Stimulated activated CD4-positive, alpha-beta T cell treated with anti-CD3 and anti-CD28 coated beads, Interleukin-1b, Interleukin-23, amount 100 ng/mL, for 48 hours (primary cell): ENCODE measurements at places on chromosomes 4 and X.
A peak's percentile ranks its signal among the peaks of the same experiment; 100 is the strongest.

- no peak for DNase-seq
Observed at GRCh38 chrX:120823556-120823955, 52.1 kb downstream of the CT47B1 start.

DNA sequence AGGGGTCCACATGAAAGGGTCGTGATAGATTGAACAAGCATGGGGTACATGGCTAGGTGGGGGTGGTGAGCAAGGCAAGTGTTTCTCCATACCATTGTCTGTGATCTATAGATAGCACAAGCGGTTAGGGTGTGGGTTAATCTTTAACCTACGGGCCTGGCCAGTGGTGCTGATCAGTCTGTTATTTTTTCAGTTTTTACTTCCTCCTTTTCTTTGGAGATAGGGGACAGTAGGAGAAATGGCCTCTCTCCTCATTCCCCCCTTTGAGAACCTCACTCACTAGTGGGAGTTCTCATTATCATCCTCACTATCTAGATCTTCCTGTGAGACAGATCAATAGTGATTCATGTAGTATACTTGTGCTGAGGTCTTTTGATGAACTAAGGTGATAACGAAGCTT is 16.2 kb upstream of the GPKOW start:
- DNase-seq, result no peak

GRCh38 chr4:54781756-54782155 is 124.0 kb downstream of the KIT start:
- no peak for DNase-seq

DNA sequence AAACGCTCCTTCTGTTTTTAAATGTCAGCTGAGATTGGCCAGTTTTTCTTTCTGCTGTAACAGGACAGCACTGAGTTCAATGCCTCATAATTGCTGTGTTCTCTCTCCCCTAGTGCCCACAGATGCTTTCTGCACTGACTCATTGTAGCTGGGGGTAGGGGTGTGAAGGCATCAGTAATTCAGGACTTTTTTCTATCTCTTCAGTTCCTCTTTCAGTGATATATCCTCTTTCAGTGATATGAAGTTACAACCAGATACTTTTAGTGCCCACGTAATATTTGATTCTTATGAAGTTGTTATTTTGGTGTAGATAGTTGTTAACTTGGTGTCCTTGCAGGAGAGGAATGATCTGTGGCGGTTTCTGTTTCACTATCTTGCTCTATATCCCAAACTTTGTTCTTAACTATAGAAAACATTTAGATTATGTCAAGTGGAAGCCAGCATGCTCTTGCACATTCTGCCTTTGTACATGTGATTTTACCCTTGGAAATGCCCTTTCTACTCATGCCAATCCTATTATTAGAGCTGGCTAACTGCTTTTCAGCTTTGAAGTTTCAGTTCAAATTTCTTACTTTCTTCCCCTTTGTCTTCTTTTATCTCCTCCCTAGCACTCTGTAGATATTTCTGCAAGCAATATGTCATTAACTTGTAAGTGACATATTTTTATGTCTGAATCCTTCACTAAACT is 1258.4 kb downstream of the FAM133A start:
- no peak for DNase-seq

DNA sequence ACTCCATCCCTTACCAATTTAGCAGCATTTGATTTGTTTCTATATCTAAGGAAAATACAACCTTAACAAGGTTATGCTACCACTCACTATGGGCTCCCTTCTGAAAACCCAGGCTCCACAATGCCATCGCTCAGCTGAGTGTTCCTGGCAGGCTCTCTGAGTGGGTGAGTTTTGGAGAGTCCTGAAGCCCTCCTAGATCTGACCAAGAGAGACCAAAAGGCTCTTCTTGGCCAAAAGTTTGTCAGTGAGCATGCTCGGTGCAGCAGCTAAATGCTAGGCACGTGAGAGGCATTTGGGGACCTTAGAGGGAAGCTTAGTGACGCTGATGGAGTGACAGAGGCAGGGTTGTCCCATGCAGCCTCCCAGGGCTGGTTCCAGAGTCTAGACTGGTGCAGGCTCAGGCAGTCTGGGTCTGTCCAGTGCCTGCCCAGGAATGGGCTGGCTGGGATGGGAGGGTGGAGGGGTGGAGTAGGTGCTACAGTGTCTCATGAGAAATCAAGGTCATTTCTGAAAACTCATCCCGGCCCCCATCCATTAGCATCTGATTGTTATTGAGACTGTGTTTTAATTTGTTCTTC is 346.8 kb downstream of the NR3C2 start:
- DNase-seq, result no peak

- DNase-seq, result no peak
Observed at GRCh38 chr4:122826079-122826527, 528 bp upstream of the FGF2 start.

DNA sequence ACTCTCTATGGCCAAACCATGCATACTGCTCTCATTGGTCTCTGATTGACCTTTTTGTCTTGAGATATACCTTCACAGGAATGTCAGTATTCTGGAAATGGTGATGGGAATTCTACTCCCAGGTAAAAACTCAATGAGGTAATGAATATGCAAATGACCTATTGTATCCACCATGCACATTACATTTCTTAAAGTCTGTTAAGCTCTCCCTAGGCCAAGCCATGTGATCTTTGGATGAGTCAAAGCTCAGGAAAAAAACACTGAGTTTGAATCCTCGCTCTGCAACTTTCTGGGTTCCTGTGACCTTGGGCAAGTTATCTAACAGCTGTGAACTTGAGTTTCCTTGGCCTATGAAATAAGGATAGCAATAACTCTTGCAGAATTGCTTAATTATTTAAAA is 175.4 kb downstream of the PPP1R2C start:
- DNase-seq, result no peak

GRCh38 chrX:37370499-37371141 is 21.5 kb downstream of the PRRG1 start:
- DNase-seq, result no peak

- DNase-seq, result no peak
Observed at GRCh38 chrX:49111791-49112190, 11.7 kb downstream of the GPKOW start.

GRCh38 chr4:102405821-102406401 is 60.6 kb upstream of the SLC39A8 start:
- no peak for DNase-seq

GRCh38 chrX:40570346-40571093 is 10.2 kb upstream of the ATP6AP2 start:
- DNase-seq, result no peak

GRCh38 chr4:88467392-88467791 is 10.5 kb downstream of the HERC5 start:
- no peak for DNase-seq

DNA sequence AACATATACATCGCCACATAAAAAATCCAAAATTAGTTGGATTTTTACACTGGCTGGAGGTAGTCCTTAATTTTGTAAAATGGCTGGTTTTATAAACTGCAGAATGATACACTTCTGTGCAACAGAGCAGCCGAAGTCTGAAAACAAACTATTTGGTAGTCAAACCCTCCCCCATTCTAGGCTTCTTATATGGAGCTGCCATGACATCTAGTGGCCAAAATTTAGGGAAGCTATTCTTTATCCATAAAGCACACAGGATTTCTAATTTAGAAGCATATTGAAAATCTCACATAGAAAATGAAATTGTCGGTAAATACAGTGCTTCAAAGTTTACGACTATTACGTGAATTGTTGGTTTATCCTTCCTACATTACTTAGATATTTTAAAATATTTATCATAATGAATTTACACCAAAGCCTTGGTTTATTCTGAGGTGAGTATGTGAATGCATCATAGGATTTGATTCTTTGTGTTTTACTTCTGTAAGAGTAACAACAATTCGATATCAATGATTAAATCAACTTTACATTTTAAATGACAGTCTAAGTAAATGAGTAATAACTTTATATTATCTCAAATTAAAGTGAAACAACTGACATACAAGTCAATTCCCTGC is 113.4 kb upstream of the FAM241A start:
- no peak for DNase-seq

- DNase-seq, result no peak
Observed at GRCh38 chrX:21885568-21885967, 29.8 kb downstream of the YY2 start.

GRCh38 chr4:153904011-153904410 is 115.1 kb upstream of the SFRP2 start:
- DNase-seq, result no peak

DNA sequence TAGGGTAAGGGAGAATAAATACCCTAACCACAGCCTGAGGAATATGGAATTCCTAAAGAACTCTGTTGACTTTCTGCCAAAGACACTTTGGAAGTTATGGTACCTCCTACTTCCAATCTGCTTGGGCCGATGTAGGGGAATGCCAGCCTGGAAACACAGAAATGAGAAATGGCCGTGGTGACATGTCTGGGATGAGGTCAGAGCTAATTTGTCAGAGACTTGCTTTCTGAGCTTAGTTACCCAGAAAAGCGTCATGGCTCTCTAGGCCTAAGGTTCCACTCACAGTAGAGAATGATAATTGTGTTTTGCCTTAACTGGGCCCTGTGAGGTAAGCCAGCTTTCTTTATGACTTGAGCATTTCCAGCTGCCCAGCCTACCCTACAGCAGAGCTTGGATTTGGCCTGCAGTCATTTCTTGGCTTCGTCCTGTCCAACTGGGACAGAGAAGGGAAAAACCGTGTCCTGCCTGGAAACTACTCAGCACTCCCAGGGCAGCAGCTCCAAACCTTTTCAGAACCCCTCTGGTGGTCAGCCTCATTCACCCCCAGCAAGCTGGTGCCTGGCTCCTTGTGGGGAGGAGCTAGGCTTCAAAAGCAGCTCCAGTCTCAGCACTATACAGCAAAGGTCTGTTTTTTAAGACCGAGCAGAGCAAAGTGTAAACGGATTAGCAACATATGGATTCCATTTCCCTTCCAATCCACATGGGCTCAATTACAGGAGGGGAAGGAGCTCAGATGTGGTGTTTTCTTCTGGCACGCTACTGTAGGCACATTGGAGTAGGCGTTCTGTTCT is 92.3 kb downstream of the RLIM start:
- DNase-seq, result no peak

- no peak for DNase-seq
Observed at GRCh38 chrX:3697220-3697684, 16.2 kb downstream of the PRKX start.

GRCh38 chr4:99720206-99720605 is 62.6 kb upstream of the C4orf54 start:
- no peak for DNase-seq

- DNase-seq, result no peak
Observed at GRCh38 chrX:150313514-150313913, 49.6 kb upstream of the MAMLD1 start.

- no peak for DNase-seq
Observed at GRCh38 chr4:5759236-5760075, 48.5 kb downstream of the EVC start.

DNA sequence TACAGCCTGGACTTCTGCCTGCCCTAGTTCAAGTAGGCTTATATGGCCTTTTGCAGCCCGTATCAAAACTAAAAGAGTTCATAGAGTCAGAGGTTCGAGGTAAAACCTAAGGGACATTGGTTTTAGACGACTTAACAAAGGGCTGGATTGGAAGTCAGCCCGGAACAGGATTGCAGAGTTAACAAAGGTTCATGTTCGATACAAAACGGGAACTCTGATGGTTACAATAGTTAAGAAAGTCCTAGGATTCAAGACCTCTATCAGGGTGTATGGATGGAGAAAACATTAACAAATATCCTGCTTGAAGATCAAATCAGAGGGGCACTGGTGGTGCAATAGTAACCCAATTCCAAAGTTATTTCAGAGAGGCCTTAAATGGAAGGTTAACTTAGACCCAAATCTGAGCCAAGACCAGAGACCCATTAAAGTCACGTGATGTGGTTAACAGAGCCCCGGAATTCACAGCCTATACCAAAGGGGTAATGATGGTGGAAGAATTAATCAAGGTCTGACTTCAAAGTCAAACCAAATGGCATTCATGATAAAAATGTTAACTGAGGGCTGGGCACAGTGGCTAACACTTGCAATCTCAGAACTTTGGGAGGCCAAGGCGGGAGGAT is 656 bp upstream of the ZNF630 start:
- no peak for DNase-seq

DNA sequence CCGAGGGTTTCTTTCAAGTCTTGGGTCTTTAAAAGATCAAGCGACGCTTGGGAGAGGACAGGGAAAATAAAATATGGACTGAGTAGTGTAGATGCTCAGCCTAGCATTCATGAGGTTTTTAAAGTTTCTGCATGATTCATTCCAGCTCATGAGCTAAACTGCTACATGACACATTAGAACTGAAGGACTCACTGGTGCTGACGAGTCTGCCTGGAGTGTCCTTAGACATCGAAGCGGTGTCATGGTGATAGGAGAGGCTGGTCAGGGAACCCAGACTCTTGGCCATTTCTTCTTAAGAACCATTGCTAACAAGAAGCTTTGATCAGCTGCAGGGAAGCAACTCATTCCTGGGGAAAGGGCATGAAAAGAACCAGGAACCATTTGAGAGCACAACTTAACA is 158.6 kb downstream of the TRIML1 start:
- no peak for DNase-seq

DNA sequence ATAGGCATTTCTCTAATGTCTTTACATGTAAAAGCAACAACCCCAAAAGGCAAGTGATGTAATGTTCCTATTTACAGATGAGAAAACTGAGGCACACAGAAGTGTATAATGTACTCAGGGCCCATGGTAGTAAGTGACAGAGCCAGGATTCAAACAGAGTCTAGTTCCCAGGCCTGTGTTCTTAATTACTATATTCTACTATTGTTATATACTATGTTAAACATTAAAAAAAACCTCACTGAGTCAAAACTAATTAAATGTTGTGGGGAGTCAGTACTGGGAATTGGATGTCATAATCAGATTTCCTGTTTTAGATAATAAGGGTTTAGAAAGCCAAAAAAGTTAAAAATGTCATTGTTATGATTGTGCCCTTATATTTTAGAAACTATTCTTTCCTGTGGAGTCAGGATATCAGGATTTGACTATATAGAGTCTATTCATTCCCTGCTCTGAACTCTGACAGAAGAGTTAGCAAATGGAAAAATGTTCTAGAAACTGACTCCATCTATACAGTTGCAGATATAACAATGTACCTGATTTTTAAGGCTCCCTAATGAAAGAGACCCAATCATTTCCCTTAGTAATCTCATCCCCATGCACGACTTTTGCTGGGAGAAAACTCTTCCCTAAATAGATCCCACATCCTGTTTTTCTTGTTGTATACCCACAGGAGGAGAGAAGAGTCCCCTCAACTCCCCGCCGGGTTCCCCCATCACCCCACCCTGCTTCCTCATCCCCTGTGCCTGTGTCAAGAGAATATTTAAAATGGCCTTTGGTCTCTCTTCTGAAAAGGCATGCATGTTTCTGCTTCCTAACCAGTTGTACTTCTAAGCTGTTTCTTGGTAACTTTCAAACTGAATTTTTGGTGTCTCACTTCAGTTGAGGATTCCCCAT is 69.7 kb downstream of the REELD1 start:
- DNase-seq, result no peak

GRCh38 chr4:121535351-121535750 is 154.5 kb upstream of the QRFPR start:
- no peak for DNase-seq

- DNase-seq, result peak; percentile 24
Observed at GRCh38 chr4:42519803-42520417, 122.6 kb downstream of the SHISA3 start.

GRCh38 chrX:38864165-38864564 is 62.9 kb downstream of the MID1IP1 start:
- DNase-seq, result no peak
